ENCODE measurements at places on chromosomes 11 and 22. TPM values are rescaled to one million over a fixed set of nuclear protein-coding genes. Genes with fewer than 3 reads are reported as not detected.

TTC28 gene
- total RNA-seq: 3.1 TPM

OR2AG1 gene
- not detected for total RNA-seq

RBM4 gene
- 147 TPM for total RNA-seq

ANO9 gene
- total RNA-seq: 1.3 TPM

KCNJ1 gene
- total RNA-seq: not detected

TRIM6 gene
- 9.9 TPM for total RNA-seq

MMP12 gene
- not detected for total RNA-seq

ENTHD1 gene
- total RNA-seq: not detected

MS4A2 gene
- not detected for total RNA-seq

KCNJ5 gene
- not detected for total RNA-seq

TRPM5 gene
- total RNA-seq: not detected

TMEM132A gene
- 91.4 TPM for total RNA-seq

CCDC73 gene
- not detected for total RNA-seq

MYEOV gene
- 124 TPM for total RNA-seq

SMIM35 gene
- not detected for total RNA-seq

RNASEH2C gene
- 52.9 TPM for total RNA-seq

SLC22A25 gene
- total RNA-seq: not detected

OR4D5 gene
- total RNA-seq: not detected

F2 gene
- total RNA-seq: 2.2 TPM

EPS8L2 gene
- total RNA-seq: 115 TPM

MIAT gene
- total RNA-seq: 0.27 TPM

APOL5 gene
- total RNA-seq: not detected

WNT7B gene
- 68.5 TPM for total RNA-seq

OTUB1 gene
- 127 TPM for total RNA-seq

LYVE1 gene
- total RNA-seq: 0.20 TPM

ASRGL1 gene
- 14.3 TPM for total RNA-seq

APOBEC3G gene
- not detected for total RNA-seq

MMP27 gene
- not detected for total RNA-seq

DNAJB7 gene
- total RNA-seq: not detected

NLRP14 gene
- not detected for total RNA-seq

OR5P2 gene
- total RNA-seq: not detected

GAL3ST3 gene
- total RNA-seq: not detected

CELF1 gene
- total RNA-seq: 50.9 TPM

ST14 gene
- total RNA-seq: 0.10 TPM

B4GALNT4 gene
- 15.4 TPM for total RNA-seq

TNNI2 gene
- not detected for total RNA-seq

C11orf91 gene
- 1.5 TPM for total RNA-seq

All from A549 treated with Mapracorat at 1 μM for 4 hours (cell line).